ENCODE measurements at places on chromosomes 16 and 17.

DNA sequence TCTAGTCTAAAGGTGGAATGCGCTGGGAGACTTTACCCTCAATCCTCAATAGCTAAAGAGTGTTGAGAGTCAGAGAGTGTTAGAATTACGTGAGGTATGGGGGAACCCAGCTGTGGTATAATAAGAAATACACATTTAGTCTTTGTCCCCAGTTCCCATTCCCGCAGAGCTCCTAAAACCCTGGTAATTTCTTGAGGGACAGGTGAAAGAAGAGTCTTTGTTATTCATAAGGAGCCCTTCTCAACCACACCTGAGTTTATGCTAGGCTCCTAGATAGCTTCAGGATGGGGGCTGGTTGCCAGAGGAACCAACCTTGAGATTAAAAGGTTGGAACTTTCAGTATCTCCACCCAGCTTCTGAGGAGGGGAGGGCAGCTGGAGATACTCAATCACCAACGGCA, 5.8 kb downstream of the ZNF18 start:
- DNase-seq = no peak

DNA sequence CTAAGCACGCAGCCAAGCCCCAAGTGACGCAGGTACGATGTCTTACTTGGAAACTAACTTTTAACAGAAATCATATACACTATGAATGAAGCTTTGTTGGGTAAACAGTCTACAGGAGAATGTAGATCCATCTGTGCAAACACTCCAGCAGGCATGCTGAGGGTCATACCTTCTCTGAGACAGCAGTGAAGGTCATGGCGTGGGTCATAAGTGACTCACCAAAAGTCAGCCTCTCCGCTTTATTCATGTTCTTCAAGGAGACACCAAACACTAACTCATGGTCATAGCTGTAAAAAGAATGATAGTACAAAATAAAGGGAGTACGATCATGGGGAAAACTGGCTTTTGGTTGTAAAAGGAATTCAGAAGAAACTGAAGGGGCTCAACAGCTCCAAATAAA, 20.6 kb downstream of the BLMH start:
- DNase-seq = no peak

DNA sequence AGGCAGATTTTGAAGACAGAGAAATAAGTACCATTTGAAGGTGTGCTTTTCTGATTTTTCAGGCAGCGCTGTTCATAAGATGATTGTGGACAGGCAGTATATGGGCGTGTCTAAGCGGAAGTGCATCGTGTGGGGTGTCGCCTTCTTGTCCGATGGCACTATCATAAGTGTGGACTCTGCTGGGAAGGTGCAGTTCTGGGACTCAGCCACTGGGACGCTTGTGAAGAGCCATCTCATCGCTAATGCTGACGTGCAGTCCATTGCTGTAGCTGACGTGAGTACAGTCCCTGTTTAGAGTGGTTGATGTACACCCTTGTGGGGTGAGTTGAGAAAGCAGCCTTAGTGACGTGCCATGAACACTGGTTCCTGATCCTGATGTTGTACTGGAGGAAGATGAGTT, 10.7 kb downstream of the UTP4 start:
- no peak for DNase-seq

DNA sequence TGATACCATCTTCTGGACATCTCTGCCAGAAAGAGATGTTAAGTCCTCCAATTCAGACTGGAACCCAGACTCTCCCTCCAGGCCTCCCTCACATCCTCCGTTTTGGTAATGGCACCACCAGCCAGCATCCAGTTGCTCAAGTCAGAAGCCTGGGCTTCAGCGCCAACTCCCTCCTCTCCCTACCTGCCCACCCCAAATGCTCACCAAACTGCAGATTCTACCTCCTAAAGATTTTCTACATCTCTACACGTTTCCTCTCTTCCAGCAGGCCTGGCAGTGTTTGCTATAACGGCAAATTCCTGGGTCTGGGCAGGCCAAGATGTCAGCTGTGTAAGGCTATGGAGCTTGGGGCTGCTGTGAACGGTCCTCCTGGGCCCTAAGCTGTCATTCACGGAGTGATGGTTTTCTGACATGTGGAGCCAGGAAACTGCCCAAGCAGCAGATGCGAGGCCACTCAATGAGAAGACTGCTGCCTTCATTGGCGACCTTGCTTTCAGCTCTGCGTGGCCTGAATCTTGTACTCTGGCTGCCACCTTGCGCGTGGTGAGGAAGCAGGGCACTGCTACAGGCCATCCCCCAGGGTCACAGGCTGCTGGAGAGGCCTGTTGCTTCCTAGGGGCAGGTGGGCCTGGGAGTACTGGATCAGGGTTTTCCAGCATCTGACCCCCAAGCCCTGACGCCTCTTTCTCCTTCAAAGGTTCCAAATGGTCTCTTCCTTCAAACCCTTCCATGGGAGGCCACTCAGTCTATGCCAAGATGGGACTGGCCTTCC, 37.7 kb downstream of the TBX4 start:
- no peak for DNase-seq

- DNase-seq = no peak
Observed at GRCh38 chr17:53471514-53471913, 351.2 kb upstream of the KIF2B start.

DNA sequence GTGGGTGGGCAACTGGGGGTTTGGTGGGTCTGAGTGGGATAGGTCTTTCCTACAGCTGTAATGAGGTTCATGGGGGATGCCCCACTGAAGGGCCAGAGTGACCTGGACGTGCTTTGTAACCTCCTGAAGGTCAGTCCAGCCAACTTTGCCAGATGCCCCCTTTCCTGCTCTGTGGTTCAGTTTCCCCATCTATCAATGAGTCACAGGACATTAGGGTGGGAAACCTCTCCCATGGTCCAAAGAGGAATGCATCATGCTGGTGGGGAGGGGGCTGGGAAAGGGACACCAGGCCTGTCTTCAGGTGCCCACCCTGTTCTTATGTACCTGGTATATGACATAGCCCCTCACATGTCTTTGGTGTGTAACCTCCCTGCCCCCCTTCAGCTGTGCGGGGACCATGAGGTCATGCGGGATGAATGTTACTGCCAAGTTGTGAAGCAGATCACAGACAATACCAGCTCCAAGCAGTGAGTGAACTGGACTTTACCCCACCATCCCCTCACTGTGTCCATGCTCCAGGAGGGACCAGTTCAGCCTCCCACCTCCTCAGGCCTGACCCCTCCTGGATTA, 24.0 kb upstream of the ALKBH5 start:
- no peak for DNase-seq

DNA sequence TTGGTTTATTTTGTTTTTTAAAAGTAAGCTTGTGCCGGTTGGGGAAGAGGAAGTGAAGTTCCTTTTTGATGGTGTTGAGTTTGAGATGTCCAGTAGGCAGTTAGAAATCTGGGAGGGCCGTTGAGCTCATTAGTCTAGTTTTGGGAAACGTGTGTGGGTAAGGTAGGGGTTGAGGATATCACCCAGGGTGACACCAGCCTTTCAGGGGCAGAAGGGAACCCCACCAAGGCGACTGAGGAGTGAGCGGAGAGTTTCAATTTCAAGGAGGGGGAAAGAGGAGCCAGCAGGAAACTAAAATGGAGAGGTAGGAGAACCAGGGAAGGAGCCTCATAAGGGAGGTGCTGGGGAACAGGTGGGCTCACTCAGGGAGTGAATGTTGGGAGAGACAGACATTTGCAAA, 22.7 kb downstream of the HAPSTR1 start:
- no peak for DNase-seq

GRCh38 chr17:29838961-29839360, 91.1 kb downstream of the SSH2 start:
- DNase-seq = no peak

DNA sequence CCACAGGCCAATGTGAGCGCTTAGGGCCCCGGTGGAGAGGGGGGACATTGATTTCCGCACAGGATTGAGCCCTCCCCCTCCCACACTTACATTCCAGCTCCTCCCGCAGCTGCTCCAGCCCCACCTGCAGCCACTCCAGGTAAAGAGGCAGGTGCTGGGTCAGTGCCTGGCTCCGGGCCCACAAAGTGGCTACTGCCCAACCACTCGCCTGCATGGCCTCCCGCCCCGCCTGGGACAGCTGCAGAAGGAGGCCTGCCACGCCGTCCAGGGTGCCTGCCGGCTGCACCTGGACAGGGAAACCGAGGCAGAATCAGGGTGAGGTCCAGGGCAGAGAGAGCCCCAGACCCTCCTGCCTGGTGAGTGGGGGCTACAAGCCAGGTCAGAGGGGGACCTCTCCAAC, 46.3 kb downstream of the RMI2 start:
- DNase-seq = no peak

DNA sequence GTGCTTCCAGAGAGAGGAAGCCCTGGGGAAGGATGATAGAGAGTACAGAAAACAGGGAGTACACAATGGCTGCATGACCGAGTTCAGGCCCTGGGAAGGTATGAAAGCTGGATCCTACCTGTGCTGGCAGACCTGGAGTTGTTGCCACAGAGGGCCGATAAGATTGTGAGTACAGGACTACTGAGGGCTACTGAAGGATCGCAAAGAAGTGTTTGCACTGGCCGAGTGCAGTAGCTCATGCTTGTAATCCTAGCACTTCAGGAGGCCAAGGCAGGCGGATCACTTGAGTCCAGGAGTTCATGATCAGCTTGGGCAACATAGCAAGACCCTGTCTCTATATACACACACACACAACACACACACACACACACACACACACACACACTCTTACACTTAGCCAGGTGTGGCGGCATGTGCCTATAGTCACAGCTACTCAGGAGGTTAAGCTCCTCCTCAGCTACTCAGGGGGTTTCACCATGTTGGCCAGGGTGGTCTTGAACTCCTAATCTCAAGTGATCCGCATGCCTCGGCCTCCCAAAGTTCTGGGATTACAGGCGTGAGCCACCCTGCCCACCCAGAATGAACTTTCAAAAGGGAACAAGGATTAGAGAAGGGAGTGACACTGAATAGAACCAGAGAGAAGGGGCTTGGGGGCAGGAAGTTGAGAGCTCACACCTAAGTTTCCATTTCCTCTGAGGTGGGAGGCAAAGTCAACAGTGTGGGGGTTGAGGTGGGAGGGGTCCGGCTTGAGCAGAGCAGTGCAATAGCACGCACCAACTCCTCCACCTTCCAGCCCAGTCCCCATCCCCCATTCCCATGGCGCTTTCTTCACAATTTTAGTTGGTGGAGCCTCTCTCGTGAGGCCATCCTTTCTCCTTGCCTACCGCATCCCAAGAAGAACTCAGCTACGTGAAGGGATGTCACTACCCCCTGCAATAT, 7.5 kb downstream of the SCIMP start:
- peak; percentile 44 for DNase-seq

DNA sequence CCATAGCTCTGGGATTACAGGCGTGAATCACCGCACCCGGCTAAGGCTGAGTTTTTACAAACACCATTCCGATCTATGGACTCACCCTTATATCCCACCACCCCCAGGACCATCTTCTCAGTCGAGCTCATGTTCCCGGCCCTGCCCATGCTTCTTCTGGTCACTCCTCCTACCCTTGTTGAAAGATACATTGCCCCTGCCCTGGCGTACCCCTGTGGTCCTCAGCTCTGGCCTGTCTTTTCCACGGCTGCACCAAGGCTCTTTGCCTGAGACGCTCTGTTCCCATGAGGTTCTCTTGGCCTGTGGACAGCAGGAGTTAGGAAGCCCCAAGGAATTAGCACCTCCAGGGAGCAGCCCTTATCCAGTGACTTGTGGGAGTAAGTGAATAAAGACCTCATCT, 379.4 kb upstream of the TNRC6C start:
- no peak for DNase-seq

GRCh38 chr16:1651974-1652312, 26.1 kb upstream of the JPT2 start:
- DNase-seq = no peak

- DNase-seq = no peak
Observed at GRCh38 chr16:66130296-66130905, 236.1 kb upstream of the CDH5 start.

DNA sequence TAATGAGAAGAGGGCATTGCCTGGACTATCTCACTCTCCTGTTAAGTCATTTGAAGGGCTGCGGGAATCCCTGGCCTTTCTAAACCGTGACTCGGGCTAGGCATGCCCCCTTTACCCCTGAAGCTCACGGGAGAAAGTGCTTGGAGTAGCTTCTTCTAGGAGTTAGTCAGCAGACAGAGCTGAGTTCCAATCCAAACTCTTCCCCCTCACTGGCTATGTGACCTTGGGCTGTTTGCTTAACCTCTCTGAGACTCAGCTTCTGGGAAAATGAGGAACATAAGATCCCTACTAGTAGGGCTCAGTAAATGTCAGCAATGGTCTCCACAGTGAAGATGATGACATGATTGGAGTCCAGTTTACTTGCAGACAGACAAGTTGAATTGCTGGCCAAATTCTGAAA, 5.7 kb upstream of the B9D1 start:
- no peak for DNase-seq

GRCh38 chr17:65799454-65799853, 238.0 kb upstream of the AXIN2 start:
- DNase-seq = no peak

DNA sequence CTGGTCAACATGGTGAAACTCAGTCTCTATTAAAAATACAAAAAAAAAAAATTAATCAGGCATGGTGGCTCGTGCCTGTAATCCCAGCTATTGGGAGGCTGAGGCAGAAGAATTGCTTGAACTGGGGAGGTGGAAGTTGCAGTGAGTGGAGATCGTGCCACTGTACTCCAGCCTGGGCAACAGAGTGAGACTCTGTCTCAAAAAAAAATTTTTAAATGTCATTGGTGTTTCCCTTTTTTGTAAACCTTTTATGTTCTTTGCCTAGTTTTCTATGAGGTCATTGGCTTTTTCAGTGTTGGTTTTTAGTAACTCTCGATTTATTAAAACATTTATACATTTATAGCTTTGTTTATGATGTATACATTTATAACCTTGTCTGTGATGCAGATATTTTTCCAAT, 18.2 kb downstream of the NLRC5 start:
- DNase-seq = no peak

GRCh38 chr16:89343501-89344457, 126.3 kb downstream of the ZNF778 start:
- DNase-seq = no peak

GRCh38 chr16:6341981-6342380, 990.7 kb upstream of the RBFOX1 start:
- no peak for DNase-seq

- DNase-seq = no peak
Observed at GRCh38 chr16:31386157-31386984, 6.8 kb upstream of the ITGAD start.

GRCh38 chr17:19335951-19336631, 26.4 kb downstream of the B9D1 start:
- no peak for DNase-seq

- DNase-seq = peak; percentile 80
Observed at GRCh38 chr17:7383742-7384488, 3.0 kb downstream of the TNK1 start.

GRCh38 chr17:50196826-50197225, 4.6 kb downstream of the COL1A1 start:
- DNase-seq = no peak

GRCh38 chr16:11257131-11257938, 1.3 kb upstream of the SOCS1 start:
- DNase-seq = peak; percentile 61
